ENCODE measurements at places on chromosomes 5 and 9.

DNA sequence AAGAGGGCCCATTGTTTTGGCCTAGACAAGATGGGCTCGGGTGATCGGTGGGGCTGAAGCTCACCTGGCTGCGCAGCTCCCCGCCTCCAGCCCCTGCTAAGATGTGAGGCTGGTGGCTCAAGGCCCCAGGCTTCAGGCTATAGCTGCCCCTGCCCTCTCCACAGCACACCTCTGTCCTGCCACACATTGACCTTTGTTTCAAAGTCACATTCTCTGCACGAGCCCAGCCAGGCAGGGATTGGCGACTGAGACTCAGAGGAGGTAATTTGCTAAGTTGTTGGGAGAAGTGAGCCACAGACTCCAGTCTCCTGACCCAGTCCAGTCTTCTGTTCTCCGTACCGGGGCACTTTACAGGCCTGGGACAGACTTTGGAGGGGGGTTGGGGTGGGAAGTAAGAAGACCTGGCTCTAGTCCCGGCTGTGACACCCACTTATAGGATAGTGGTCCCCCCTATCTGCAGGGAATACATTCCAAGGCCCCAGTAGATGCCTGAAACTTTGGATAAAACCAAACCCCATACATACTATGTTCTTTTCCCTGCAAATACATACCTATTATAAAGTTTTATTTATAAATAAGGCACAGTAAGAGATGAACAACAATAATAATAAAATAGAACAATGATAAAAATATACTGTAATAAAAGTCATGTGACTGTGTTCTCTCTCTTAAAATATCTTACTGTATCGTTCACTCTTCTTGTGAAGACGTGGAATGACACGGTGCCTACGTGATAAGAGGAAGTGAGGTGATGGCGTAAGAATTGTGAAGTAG is 13.3 kb downstream of the PDGFRB start:
- no peak for DNase-seq

DNA sequence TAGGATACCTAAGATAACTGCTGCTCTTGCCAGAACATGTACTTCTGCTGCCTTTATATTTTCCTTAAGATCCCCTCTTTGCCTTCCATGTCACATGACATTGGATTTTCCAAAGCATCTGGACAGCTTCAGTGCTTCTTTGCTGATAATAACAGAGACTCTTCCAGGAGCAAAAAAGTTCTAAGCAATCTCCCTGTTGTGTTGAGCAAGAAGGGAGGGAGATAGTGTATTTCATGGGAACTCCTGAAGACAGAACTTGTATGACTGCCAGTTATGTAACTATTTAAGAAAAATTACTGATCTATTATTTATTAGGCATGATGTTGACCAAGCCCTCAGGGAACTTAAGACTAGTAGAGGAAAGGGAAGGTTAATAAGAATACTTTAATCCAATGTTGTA is 454.7 kb downstream of the SPATA31D1 start:
- no peak for DNase-seq

GRCh38 chr5:37989884-37990283 is 150.0 kb upstream of the GDNF start:
- no peak for DNase-seq

DNA sequence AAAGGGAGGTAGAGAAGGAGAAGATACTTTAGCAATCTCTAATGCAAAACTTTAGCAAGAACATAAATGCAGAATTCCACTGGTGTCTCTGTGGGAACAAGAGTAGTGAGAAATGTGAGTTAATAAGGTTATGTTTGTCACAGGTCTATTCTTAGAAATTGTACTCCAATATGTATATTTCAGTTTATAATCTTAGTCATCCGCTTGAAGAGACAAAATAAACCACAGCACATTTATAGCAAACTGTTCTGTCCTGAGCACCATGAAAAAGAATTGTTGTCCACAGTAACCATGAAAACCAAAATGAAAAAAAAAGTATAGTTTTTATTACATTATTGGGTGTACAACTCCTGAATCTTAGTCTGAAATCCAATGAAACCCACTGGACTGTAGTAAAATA is 93.6 kb upstream of the TSLP start:
- DNase-seq: no peak

- no peak for DNase-seq
These were observed 16.8 kb downstream of the CLINT1 start for GRCh38 chr5:157842185-157842584.

DNA sequence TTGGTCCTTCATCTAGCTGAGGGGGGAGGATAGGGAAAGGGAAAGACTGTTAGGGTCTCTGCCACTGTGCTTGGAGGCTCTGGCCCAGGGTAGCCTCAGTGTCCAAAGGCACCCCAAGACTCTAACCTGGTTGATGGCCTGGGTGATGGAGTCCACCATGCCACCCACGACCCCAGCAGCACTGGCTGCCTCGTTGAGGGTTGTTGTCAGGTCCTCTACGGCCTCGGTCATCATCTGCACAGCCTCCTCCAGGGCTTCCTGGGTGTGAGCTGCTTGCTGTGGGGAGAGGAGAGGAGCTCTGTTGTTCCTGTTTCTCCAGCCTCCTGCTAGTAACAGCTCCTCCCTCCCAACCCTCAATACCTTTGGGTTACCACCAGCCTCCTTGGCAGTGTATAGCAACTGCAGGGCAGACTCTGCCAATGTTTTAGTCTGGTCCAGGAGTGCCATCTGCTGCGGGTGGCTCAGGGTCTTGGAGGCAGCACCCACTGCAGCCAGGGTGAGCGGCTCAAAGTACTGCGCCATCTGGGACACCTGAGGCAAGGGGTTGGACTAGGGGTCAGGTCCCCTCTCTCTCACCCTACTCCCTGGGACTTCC is 16.2 kb upstream of the TPM2 start:
- DNase-seq: no peak

DNA sequence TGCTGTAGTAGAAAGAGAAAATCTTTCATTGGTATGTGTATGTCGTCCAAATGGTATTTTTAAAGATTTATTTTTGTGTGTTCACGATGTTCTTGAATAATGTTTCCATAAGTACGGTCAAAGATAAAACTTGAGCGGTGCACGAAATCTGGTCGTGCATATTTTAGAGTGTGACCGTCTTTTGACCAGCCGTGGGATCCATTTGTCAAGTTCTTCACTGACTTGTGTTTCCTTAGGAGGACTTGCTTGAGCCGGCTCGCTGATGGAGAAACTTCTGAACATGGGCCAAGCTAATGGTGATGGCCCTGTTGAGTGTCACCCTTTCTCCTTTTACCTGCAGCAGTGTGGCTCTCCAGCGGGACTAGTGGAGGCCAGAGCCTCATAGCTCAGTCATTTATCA is 11.1 kb upstream of the STC2 start:
- DNase-seq: no peak

GRCh38 chr9:84173961-84174360 is 166.6 kb downstream of the SLC28A3 start:
- no peak for DNase-seq

DNA sequence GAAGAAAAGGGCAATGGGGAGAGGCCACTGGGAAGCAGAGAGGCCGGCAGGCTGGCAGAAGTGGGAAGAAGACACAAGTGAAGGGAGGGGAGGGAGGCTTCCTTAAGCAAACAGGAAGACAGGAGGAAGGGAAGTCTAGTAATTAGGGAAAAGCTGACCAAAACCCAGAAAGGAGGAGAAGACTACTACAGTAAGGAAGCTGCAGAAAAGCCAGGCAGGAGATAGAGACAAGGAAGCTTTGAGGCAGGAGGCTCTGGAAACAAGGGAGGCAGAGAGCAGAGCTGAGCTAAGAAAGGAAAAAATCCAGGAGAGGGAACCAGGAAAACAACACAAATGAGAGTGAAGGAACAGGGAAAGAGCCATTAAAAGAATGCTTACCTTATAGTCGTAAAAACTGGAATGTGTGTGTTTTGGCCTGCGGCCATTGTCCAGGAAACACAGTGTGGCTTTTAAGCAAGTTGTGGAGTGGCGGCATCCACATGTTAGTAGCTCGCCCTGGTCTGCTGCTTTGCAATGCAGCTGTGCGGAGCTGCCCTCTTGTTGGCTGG is 317.1 kb upstream of the CLINT1 start:
- DNase-seq: no peak

DNA sequence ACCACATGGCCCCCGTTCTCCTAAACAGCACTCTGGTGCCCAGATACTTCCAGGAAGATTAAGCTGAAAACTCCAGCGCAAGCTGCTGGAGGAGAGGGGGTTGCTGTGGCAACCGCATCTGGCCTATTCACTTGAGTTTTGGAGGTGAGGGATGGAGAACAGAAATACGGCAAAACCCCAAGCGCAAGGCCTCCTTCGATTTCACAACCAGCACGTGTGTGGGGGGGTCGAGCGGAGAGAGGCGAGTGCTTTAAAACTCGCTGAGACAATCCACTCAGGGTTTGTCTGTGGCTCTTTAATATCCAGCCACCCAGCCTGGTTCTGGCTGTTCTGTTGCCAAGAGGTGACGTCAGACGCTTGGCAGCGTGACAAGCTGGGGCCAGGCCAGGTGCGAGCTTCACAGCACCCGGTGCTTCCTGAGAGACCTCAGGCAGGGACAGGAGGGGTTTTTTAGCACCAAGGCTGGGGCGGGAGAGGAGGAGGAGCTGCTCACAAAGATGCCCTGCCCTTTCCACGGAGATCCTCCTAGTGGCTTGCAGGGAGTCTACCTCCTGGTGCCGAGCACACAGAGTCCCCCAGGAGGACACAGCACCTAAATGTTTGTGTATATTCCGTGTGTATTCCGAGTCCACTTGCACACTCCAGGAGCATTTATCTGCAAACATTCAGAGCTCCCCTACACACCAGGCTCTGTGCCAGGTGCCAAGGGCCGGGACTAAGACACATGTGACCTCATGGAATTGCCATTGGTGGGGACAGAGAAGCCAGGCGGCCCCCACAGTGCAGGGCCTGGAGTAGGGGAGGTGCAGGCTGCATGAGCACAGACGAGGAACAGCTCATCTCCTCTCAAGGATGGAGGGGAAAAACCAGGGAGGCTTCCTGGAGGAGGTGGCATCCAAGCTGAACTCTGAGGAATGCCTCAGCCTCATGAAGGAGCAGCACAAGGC is 194.6 kb downstream of the OLFM1 start:
- peak; percentile 47 for DNase-seq

GRCh38 chr9:76691517-76692313 is 72.5 kb upstream of the PCA3 start:
- no peak for DNase-seq

- DNase-seq: no peak
These were observed 218.4 kb downstream of the ANXA1 start for GRCh38 chr9:73370053-73370452.

DNA sequence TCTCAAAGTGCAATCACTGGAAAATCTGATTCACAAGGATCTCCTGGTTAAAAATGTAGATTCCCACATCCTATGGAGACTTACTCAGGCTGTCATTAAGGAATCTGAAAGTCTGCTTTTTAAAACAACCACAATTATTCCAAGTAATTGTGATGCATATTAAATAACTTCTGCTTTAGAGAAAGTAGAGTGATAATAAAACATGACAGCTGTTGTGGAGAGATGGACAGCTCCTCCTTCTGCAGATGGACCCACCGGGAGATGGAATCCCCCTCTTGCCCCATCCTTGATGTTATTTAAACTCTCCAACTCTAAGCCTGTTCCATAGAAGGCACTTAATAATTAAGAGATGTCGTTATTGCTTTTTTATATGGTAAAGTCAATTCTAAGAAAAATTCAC is 802.2 kb downstream of the CDH12 start:
- no peak for DNase-seq

DNA sequence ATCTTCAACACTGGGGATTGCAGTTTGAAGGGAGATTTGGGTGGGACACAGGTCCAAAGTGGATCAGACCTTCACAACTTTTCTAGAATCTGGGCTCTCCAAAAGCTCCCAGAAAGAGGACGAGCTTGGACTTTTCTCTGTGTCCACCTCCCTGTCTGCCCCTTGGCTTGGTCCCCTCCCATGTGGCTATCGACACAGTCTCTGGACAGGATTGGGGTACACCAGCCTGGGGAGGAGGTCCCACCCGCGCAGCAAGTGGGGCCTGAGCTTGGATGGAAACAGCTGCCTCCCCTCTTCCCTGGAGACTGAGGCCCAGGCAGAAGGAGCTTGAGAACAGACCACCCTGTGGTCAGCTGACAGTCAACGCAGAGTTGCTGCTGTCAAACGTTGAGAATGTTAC is 84.6 kb upstream of the FCN1 start:
- no peak for DNase-seq

- DNase-seq: no peak
These were observed 220.1 kb downstream of the CYLC2 start for GRCh38 chr9:103215197-103215596.

DNA sequence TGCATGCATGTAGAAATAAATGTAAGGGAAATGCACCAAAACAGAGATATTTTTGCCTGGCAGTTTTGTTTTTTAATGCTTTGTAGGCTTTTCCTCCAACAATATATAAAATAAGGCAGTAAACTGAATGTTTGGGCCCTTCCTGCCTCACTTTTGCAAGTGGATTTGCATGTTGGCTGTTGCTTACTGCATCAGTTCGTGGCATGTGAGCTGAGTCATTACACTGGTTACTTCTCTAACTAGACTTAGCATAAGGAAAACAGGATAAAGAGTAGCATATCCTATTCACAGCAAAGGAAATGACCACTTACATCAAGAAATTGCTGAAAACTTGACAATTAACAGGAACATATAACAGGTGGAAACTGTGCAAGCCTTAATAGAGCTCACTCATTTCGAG is 113.4 kb downstream of the TLE1 start:
- DNase-seq: no peak

DNA sequence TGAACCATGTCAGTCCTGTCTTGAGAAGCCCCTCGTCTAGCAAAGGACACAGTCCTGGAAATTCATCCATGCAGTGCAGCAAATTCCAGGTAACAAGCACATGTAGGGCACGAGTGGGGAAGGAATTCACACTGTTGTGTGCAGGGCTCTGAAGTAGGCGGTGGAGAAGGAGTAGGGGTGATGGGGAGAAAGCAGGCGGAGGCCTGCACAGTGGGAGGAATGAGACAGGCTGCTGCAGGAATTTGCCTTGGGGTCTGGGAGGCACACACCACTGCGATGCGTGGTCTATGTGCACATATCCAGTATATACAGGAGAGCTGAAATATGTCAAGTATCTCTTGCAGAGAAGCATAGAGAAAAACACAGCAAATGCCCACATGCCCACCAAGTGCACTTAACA is 249.2 kb upstream of the IRX2 start:
- no peak for DNase-seq

DNA sequence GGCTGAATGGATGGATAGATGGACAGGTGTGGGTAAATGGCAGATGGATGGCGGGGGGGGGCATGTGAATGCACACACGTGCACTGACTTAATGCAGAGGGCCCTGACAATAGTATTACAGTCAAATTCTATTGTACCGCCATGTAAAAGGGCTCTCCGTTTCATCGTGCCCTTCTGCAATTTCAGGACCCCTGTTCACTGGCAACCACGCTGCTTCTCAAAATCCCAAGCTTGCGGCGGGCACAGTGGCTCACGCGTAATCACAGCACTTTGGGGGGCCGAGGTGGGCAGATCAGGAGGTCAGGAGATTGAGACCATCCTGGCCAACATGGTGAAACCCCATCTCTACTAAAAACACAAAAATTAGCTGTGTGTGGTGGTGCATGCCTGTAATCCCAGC is 211.4 kb downstream of the BNC2 start:
- DNase-seq: no peak

Data from caudate nucleus (tissue), 63 donors.